Stimulated activated CD4-positive, alpha-beta T cell treated with anti-CD3 and anti-CD28 coated beads, Interleukin-2, amount 100 ng/mL, for 48 hours (primary cell): ENCODE measurements at places on chromosomes 2 and 18.

GRCh38 chr2:12170121-12170520, 423.7 kb downstream of the LPIN1 start:
- DNase-seq = no peak

GRCh38 chr18:75775121-75775520, 347.6 kb upstream of the SMIM21 start:
- DNase-seq = no peak

- no peak for DNase-seq
These were observed 215.4 kb downstream of the ZBTB7C start for GRCh38 chr18:48193521-48194492.

DNA sequence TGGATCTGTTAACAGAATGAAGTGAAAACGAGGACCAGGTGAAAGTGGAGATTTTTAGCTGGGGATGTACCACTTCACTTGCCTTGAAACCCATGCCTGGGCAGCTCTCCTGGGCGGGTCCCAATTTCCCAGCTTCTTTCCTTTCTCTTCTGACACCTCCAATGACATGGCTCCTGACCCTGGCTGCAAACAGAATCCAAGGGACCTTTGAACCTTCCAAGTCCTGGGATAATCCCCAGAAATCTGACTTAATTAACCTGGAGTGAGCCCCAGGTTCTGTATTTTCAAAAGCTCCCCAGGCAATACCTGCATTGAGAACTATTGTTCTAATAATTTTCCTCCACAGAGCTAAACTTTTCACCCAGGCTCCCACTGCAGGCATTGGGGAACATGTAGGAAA, 495.9 kb downstream of the CNTNAP5 start:
- no peak for DNase-seq

GRCh38 chr2:238929242-238930081, 81.6 kb downstream of the TWIST2 start:
- no peak for DNase-seq

- no peak for DNase-seq
These were observed 7.6 kb upstream of the CHST10 start for GRCh38 chr2:100425107-100425506.

DNA sequence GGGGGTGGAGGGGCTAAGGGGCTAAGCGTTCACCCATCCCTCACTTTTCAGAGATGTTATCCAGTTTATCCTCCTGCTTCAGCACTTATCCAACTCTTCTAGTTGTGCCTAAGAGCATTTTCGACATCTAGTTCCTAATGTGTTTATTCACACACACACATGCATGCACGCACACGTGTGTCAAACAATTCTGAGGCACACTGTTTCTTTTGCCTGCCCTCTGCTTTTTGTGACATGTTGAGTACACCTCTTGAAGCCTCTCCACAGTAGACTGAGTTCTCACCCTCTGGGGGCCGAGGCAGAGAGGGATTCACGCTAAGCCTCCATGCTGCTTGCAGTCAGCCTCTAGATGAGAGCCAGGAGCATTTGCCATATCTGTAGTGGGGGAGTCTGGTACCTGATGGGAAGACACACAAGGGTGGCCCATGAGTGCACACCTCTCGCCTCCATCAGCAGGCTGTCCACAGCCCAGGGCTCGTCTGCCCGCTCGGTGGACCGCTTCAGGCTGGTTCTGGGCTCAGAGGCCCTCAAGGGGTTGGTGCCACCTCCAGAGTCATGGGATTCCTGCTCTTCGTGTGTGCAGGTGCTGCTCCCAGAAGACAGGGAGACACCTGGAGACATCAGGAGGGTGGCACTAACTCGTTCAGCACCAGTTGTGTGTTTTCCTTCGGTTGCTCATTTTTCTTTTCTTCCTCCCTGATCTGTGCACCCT, 11.9 kb downstream of the TWIST2 start:
- no peak for DNase-seq

- DNase-seq = no peak
These were observed 57.5 kb downstream of the UBE2E3 start for GRCh38 chr2:181037922-181038321.

- DNase-seq = no peak
These were observed 2148.5 kb upstream of the PIK3C3 start for GRCh38 chr18:39806525-39806924.

DNA sequence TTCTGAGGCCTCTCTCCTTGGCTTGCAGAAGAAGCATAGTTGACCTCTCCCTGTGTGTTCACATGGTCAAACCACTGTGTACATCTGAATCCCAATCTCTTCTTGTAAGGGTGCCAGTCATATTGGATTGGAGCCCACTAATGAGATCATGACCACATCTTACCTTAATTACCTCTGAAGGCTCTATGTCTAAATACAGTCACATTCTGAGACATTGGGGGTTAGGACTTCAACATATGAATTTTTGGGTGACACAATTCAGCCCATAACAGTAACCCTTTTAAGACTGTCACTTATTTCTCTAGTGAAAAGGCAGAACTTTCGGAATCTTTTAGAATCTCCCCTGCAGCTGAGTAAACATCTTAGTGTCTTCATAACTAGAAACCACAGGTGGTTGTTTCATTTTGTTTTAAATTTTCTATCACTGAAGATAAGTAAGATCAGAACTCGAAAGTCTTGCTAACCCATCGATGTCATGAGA, 33.3 kb downstream of the BMP10 start:
- no peak for DNase-seq

DNA sequence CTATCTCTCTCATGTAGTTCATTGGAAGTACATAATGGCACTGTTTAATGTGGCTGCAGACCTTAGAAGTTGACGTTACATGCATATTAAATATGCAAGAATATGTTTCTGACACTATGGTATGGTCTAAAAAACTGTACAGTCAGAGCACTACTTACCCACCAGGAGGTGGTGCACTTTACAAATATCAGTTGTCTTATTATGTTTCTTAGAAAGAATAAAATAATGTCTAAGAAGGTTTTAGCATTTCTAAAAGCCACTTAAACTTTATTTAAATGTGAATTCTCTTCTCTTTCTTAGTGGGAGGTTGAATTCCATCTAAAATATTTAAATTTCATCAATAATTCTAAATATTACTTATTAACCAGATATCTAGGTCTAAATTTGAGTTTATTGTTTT, 4.3 kb downstream of the TMEFF2 start:
- DNase-seq = no peak

GRCh38 chr18:37176621-37176934, 347.7 kb downstream of the KIAA1328 start:
- DNase-seq = no peak

GRCh38 chr2:105990624-105991023, 203.5 kb downstream of the UXS1 start:
- no peak for DNase-seq

DNA sequence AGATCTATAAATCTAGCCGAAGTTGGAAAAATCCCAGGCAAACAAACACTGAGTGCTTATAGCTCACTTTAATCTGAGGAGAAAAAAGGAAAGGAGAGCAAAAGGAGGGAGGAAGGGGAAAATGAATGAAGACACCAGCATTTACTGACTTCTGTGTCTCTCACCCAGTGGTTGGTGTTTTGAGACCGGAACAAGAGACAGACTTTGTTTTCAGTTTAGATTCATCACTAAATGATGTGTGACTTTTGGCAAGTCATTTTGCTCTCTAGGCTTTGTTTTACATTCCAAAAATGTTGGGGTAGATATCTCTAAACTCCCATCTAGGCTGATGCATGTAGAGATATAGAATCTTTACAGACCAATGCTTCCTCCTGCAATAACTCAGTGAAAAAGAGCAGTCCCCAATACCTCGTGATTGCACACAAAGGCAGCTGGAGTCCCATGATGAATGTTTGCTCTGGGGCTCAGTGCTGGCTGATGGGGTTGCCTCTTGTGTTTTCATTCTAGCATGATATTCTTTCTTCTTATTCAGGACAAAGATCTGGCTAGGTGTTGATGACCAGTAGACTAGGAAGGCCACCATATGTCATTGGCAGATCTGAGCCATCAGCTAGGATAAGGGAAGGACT, 51.4 kb downstream of the TRIB2 start:
- DNase-seq = no peak
